ENCODE measurements at places on chromosomes 12 and 14.

- DNase-seq: no peak
These were observed 77.8 kb upstream of the CNOT2 start for GRCh38 chr12:70165450-70165849.

DNA sequence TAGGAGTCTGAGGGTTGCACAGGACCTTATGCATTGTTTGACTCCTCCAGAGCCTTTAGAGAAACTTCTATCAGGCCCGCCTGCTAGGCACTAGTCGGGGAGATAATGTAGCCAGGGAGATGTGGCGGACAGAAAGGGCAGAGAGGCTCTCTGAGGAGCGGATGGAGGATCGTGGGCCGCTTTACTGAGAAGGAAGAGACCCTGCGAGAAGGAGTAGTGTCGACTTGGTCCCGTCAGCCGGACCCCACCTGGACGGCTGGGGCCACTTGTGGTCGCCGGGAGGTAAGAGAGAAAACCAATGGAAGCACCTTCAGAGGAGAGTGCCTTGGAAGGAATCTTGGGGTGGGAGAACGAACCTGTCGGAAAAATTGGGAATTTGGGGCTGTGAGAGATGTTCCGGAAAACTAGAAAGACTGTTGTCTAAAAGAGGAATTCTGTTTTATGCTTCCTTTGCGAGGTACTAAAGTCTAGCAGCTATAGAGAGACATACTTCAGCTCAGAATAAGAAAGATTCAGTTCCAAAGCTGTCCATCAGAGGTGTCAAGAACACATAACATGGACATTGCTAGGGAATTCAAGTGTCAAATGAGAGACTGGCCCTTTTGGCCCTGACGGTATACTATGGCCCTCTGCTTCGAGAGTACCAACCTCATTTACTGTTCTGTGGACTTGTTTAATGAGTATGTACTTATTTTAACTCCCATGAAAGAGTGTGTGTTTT, 660 bp upstream of the MCRS1 start:
- DNase-seq: no peak

DNA sequence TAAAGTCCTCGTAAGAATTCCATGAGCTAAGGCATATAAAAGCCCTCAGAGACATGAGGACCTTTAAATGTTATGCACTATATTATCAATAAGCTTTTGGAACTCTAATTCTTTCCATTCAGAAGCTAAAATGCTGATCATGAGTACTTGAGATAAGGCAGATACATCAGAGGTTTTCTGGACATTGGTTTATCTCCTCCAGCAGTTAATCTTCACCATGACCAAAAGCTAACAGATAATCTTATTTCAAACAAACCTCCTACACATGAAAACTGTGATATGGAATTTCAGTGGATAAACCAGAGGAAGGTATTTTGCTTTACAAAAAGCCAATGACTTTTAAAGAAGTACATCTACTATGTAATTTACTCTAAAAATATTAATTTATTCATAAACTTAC, 97.9 kb upstream of the BBS10 start:
- no peak for DNase-seq

DNA sequence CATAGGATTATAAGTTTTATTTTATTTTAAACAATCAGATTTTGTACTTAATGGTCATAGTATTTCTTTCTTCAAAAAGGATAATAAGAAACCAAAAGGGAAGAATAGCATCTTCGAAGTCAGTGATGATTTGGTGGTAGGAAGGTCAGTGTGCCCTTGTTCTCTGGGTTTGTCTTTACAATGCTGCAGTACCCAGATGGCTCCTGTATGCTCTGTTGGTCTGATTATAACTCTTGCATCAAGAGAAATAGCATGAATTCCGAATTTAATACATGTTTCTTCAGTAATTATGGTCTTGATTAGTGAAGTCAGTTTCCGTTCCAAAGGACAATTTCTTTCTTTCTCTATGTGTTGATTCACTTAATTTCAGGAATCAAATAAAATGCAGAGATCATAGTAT, 180.2 kb downstream of the TMTC2 start:
- DNase-seq: no peak

DNA sequence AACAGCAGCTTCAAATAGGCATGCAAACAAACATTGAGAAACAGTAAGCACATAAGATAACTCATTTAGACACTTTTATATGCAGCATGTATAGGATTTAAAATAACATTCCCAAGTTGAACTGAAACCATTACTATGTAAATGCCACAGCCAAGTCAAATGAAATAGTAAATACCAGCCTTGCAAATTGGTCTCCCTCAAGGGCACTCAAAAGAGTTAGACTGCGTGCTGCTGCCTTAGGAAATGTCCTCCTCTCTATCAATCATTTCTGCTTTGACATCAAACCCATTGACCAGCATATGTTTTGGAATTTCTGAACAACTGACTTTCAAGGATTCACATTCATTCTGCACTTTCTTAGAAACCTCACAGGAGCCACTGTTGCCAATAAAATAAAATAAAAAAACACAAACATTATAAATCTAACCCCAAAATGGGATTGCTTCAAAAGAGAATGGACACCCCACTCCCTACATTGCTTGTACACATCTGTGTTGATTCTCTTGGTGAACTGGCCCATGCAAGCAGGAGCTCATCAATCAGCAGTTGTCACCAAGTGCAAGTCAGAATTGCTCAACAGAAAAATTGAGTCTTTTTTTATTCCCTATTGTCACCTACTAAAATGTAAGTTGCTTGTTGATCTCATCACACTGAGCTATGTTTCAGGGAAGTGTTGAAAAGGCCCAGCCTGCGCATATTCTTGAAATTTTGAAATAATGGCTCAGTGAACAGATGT, 256.2 kb downstream of the DAD1 start:
- peak; percentile 65 for DNase-seq

DNA sequence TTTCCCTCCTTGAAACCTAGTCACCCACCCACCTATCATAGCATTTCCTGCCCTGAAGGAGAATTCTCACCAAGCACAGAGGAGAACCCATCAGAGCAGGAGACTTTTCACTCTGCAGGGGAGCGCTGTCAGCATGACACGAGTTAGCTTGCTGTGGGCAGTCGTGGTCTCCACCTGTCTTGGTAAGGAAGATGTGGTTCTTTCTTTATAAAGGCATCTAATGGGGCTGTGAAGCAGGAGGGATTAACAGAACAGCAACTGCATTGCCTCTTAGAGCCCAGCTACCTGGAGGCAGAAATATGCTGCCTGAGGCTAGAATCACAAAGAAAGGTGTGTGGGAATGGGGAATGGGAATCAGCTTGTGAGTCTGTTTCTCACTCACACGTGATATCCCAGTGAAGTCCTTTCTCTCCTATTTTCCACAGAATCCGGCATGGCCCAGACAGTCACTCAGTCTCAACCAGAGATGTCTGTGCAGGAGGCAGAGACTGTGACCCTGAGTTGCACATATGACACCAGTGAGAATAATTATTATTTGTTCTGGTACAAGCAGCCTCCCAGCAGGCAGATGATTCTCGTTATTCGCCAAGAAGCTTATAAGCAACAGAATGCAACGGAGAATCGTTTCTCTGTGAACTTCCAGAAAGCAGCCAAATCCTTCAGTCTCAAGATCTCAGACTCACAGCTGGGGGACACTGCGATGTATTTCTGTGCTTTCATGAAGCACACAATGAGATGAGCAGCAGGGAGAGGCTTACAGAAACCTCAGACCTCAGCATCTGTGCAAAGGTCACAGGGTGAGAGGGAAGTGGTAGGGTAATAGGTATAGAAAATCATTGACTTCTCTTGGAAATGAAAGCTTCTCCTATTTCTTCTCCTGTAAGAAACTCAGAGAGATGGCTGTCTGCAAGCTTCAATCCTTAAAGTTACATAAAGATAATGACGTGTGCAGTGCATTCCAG, 316.9 kb downstream of the DAD1 start:
- DNase-seq: no peak

DNA sequence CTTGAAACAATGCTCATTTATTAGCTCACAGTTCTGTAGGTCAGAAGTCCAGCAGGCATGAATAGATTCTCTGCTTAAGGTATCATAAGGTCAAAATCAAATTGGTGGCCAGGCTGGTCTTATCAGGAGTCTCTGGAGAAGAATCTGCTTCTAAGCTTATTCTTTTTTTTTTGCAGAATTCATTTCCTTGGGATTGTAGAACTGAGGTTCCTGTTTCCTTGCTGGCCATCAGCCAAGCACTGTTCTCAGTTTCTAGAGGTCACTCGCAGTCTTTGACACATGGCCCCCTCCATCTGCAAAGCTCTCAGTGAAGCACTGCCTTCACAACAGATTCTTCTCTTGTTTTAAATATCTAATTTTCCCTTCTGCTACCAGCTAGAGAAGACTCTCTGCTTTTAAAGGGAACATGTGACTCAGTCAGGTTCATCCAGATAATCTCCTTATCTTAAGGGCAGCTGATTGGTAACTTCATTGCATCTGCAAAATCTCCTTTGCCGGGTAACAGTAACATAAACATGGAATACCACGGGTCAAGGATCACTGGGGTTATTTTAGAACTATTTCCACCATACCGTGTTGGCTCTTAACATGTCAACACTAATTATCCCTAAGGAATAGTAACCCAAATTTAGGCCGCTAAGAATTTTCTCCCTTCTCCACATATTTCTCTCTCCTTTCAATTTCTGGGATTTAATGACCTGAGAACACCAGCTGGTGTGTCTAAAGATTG, 25.3 kb downstream of the RHOJ start:
- DNase-seq: no peak

DNA sequence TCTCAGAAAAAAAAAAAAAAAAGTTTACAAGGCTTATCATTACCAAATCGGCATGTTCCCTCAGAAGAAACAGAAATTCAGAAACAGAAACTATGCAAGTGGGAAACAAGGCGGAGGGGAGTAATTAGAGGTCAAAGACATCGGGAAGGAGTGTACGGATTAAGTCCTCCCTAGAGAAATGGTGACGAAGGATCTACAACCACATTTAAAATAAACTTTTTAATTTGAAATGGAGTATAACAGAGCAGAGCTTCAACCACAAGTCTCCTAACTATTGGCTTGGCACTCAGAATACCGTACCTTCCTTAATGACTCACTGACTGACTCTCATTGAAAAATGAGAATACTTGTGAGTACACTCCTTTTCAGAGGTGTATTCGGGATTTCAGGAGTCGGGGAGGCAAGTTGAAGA, 908 bp downstream of the ENTPD5 start:
- no peak for DNase-seq

GRCh38 chr12:86613311-86613710, 357.1 kb upstream of the MGAT4C start:
- DNase-seq: no peak

GRCh38 chr12:54708826-54709225, 60.7 kb upstream of the DCD start:
- DNase-seq: no peak

DNA sequence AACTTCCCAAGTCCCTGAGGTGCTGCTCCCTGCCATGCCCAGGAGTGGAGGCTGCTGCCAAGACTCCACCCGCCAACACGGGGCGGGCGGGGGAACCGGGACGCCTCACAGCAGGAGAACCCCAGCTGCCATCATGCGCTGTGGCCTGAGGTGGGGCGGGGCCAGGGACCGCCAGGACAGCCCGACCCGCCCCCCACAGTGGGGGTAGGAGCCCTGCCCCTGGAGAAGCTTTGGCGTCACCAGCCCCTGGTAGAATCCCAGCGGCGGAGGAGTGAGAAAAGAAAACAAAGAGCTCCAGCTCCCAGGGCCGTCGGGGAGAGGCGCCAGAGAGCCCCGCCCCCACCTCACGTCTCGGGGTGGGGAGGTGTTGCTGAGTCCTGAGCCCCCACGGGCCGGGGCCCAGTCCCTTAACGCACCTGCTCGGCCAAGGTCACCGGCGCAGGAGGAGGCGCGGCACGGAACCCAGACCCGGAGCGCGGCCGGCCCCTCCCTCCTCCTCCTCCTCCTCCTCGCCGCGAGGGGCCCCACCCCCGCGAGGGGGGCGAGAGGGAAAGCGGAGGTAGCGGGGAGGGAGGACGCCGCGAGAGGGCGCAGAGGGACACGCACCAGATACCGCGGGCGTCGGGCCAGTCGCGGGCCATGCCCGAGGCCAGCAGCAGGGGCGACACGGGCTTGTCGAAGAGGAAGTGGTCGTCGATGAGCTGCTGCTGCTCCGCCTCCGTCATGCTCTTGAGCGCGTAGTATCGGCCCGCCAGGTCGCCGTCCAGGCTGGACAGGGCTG, 1.8 kb downstream of the CKB start:
- peak; percentile 67 for DNase-seq

- DNase-seq: no peak
These were observed 74.6 kb upstream of the BBS10 start for GRCh38 chr12:76422543-76423438.

DNA sequence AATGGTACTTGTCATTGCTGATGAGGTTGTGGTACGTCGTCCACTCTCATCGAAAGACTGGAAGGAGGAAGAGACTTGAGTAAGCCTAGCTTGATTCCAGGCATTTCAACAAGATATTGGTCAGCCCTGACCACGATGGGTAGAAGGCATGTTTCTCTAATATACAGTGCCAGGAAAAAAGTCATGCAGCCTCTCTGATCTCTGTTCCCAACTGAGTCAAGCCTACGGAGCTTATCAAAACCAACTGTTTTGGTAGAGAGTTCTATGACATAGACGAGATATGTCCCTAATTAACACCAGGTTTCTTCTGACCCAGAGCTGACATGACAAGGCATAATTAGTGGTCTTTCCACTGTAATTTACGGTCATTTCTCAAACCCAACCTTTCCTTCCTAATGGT, 58.5 kb downstream of the NIN start:
- DNase-seq: no peak

- no peak for DNase-seq
These were observed 119.7 kb upstream of the TMCC3 start for GRCh38 chr12:94769776-94770759.

DNA sequence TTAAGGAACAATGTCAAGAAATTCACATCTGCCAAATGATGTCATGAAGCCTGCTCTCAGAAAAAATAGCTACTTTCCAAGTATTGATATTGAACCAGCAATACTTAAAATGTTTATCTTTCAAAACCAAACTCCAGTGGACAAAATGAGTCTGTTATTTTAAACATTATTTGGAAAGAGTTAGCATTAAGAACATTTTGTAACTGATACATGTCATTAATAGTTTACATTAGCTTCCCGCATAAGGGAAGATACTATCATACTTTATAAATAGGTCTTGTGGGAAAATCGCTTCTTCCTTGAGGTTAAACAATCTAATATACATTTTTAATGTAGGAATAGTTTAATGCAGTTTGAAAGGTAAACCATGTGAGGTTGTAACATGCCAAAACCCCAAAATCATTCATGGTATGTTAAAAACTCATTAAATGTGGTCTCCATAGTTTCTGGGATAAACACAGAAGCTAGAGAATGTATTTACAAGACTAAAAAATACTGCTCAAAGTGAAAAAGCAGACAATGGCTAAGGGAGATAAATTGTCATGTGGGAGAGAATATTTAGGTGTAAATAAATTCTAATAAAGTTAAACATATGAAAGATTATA, 73.4 kb upstream of the ATP2B1 start:
- DNase-seq: peak; percentile 18

GRCh38 chr12:65517656-65518210, 239.2 kb downstream of the MSRB3 start:
- no peak for DNase-seq

- DNase-seq: no peak
These were observed 79.1 kb downstream of the KCNK13 start for GRCh38 chr14:90140956-90141316.
